Hepatocyte (in vitro differentiated cells): ENCODE measurements at places on chromosomes 1 and 21. TPM values are rescaled to one million over a fixed set of nuclear protein-coding genes. Genes with fewer than 3 reads are reported as not detected.

DNA sequence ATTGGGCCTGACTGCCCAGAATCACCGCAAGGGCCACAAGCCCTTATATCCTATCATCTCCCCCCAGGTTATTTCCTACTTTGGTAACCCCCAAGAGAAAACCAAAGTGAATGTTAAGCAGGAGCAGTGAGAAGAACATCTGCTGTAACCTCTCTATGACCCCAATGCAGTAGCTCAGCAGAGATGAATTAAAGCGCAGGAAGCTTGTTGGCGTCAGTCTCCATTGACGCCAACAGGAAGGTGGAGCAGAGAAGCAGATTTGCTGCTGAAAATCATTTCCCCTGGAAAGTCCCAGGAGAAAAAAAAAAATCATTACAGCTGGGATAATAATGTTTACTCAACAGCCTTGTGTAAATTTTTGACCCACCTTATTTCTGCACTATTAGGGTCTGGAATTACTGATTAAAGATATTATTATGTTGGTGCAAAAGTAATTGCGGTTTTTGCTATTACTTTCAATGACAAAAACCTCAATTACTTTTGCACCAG is 33.2 kb upstream of the FAM163A start:
- no peak for DNase-seq

DNA sequence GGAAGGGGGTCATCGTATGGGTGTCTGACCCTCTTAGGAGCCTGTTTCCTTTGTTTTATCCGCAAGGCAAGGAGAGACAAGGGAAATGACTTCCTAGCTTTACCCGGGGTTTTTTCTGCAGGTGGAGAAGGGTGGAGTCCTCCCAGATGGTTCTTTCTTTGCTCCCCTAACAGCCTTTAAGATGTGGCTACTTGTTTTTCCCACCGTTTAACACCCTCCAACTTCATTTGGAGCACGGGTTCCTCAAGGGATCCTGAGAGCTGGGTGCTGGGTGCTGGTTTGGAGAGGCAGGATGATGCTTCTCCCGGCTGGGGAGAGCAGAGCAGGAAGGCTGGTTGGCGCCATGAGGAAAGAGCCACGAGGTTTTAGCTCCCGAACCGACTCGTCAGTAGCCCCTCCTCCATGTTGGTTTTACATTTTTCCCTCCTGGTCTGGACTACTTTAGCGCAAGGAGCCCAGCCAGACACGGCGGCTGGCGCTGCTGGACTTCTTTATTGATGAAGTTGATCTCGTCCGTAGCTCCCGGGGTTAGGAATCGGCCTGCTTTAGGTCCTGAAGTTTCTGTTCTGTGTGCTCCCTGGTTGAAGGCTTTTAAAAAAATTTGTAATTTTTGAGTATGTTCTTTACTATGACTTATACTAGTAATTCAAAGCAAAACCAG is 1.4 kb downstream of the UCK2 start:
- DNase-seq: peak; percentile 82

S100A14 gene
- 62.8 and 94.9 TPM in 2 replicates for polyA plus RNA-seq

DNA sequence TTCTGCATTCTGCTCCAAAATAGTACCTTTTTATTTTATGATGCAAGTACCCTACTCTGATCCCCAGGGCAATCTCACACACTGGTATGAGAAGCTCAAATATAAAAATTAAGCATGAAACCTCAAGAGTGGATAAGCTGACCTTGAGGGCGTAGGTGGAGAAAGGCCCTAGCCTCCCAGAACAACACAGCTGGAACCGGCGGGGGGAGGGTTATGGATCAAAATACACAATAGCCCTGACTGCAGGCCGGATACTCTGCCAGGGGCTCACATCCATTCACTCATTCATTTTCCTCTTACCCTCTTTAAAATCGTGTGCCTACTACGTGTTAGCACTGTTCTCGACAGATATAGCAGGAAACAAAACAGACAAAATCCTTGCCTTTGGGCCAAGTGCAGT is 32.8 kb upstream of the ECE1 start:
- DNase-seq: no peak

GRCh38 chr1:84675631-84676030 is 14.6 kb downstream of the SSX2IP start:
- DNase-seq: no peak
